Epithelial cell of umbilical artery (primary cell): ENCODE measurements at places on chromosomes 6 and 20. TPM values are rescaled to one million over a fixed set of nuclear protein-coding genes. Genes with fewer than 3 reads are reported as not detected.

The MYBL2 gene
- 19.8 and 19.9 TPM in 2 replicates for total RNA-seq

The MUC22 gene
- total RNA-seq = not detected in 2 replicates

The SH3BGRL2 gene
- total RNA-seq = 24.3 and 24.4 TPM in 2 replicates

The KCNK16 gene
- total RNA-seq = not detected in 2 replicates

The CLIC1 gene
- total RNA-seq = 865 and 1,138 TPM in 2 replicates

The ZC3H12D gene
- total RNA-seq = not detected in 2 replicates

The RBM24 gene
- 0.30 and 1.3 TPM in 2 replicates for total RNA-seq

The POPDC3 gene
- 0.76 and 1.3 TPM in 2 replicates for total RNA-seq

The LRRN4 gene
- not detected in 2 replicates for total RNA-seq

The CLIC5 gene
- not detected in 2 replicates for total RNA-seq

The BMP6 gene
- total RNA-seq = 232 and 248 TPM in 2 replicates

The SDCBP2 gene
- 3.9 and 5.9 TPM in 2 replicates for total RNA-seq

The UNC5CL gene
- under 0.01 TPM in 1 of 2 replicates, not detected in the other for total RNA-seq

The RSPH3 gene
- total RNA-seq = 1.3 and 1.5 TPM in 2 replicates

The ENPP4 gene
- total RNA-seq = 9.7 and 9.9 TPM in 2 replicates
